Eye (tissue), 1 donor: ENCODE measurements at places on chromosomes 5 and 9.

- DNase-seq = peak; percentile 91
Observed at GRCh38 chr5:164504141-164504772, 998.8 kb downstream of the MAT2B start.

GRCh38 chr5:98637116-98637515 lies 136.3 kb upstream of the RGMB start:
- peak; percentile 65 for DNase-seq

- peak; percentile 54 for DNase-seq
Observed at GRCh38 chr5:124883681-124884080, 137.2 kb upstream of the ZNF608 start.

DNA sequence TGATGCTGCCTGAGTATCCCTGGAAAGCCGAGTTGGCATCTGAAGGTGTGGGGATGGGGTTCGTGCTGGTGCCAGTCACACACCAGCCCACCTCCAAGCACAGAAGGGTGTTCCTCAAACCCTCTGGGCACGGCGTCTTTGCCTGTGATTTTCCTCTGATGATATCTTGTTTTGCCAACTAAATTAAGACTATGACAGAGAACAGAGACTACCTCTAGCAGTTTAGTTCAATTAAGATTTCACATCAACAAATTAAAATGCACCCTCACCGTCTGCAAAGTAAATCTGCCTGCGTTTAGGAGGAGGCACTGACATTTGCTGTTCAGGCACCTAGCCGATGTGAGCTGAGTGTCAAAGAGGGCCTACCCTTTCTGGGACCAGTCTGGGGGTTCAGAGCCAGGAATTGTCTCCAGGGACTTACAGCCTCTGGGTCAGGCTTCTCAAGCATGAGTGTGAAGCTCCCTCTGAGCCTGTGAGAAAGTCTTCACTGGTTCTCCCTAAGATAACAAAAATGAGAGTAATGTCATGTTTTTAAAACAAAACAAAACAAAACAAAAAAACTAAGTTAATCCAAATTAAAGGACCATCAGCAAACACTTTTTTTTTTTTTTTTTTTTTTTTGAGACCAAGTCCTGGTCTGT lies 55.4 kb upstream of the CTNNA1 start:
- no peak for DNase-seq

GRCh38 chr9:105984714-105985113 lies 290.4 kb downstream of the TMEM38B start:
- no peak for DNase-seq
